ENCODE measurements at places on chromosomes 12 and 14. TPM values are rescaled to one million over a fixed set of nuclear protein-coding genes. Genes with fewer than 3 reads are reported as not detected.

The KCNJ8 gene
- total RNA-seq, result 27.8 TPM

The SLCO1C1 gene
- not detected for total RNA-seq

The ADAM20 gene
- total RNA-seq, result 4.6 TPM

GRCh38 chr14:60510254-60510950 is 1.5 kb downstream of the SIX6 start:
- no peak for DNase-seq
- no peak overlapping the region for H3K27ac ChIP-seq
- peaks cover 28% of the 10 kb centered on the region for H3K27me3 ChIP-seq
- peaks cover 19% of the 10 kb centered on the region for H3K4me1 ChIP-seq
- peak overlapping the region; percentile 9 for H3K4me3 ChIP-seq

DNA sequence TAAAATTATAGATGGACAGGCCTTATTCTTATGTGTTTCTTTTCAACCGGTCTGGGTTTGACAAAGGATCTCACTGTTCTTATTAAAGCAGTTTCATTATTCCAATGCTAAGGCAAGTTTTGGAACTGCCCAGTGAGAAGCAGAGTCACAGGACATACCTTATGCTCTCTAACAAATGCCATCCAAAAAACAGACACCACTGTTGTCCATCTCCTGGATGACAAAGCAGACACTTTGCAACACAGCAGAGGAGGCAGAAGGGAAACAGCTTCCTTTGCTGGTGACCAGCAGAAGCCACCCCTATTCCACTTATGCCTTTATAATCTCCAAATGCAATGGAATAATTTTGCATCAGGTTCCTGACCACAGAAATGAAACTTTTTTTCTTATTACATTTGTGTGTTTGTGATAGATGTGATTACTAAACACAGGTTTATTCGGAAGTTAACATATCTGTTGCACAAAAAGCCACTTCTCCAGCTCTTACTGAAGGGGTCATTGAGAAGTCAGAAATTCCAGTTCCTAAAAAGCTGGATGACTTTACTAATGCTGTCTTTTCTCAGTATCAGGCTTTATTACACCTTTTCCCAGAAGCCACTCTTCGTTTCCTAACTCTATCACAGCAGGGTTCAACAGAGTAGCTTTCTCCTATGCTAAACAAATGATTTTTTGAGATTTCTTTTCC is 115.6 kb downstream of the BTG1 start:
- peaks cover 24% of the 10 kb centered on the region for H3K4me1 ChIP-seq
- H3K36me3 ChIP-seq, result no peaks in the 10 kb centered on the region
- H3K27me3 ChIP-seq, result no peaks in the 10 kb centered on the region
- DNase-seq, result no peak

DNA sequence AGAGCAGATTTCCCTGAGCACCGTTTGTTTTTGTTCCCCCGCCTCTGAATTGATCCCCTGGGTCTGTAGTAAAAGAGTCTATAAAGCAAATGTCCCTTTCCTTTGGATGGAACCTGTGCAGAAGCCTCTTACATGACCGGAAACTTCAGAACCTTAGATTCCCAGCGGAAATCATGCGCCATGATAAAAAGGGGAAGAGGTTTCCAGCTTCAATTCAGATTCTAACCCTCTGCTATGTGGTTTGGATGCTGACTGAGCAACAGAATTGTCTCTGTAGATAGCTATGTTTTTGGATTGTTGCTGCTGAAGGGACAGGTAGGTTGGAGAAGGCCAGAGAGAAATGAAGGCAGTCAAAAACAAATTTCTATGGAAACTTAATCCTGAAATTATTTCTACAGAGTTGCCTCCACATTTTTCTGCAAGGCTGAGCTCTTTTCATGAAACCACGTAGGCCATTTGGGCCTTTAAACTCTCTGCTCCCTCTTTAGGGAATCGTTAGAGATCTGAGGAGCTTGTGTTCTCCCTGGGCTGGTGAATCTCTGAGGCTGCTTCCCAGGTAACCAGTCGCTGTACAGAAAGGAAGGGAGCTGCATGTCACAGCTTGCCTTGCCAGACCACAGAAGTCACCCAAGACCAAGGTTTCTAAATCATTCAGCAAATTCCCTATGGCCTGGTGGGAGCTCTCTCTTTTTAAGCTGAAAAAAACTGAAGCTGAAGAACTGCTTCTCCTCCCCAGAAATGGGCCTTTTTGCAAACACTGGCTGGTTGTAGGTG is 28.7 kb upstream of the OR10P1 start:
- no peaks in the 10 kb centered on the region for H3K36me3 ChIP-seq
- H3K4me3 ChIP-seq, result no peak overlapping the region
- no peak overlapping the region for H3K27ac ChIP-seq
- H3K27me3 ChIP-seq, result no peaks in the 10 kb centered on the region

DNA sequence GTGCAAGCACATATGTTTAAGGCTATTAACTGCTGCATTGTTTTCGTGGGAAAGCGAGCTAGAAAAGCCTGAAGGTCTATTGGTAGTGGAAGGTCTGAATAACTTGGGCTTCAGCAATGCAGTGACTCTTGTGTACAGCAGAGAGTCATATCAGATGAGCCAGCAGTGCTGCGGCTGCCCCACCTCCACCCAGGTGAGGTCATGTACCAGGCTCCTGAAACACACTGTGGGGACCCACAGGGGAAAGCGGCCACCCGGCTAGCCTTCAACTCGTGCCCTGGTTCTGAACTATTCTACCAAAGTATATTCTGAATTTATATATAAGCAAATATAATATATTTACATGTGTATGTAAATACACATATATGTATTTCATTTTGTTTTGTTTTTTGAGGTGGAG is 12.7 kb upstream of the RAN start:
- DNase-seq, result no peak
- H3K36me3 ChIP-seq, result no peaks in the 10 kb centered on the region
- no peak overlapping the region for H3K4me3 ChIP-seq
- H3K27me3 ChIP-seq, result no peaks in the 10 kb centered on the region

All from ascending aorta (tissue), 2 donors.